ENCODE measurements at places on chromosomes 3 and 15.

- DNase-seq = peak; percentile 22
Observed at GRCh38 chr15:45714590-45715488, 80.0 kb downstream of the SQOR start.

GRCh38 chr15:63473007-63473748 lies 31.2 kb upstream of the USP3 start:
- no peak for DNase-seq

DNA sequence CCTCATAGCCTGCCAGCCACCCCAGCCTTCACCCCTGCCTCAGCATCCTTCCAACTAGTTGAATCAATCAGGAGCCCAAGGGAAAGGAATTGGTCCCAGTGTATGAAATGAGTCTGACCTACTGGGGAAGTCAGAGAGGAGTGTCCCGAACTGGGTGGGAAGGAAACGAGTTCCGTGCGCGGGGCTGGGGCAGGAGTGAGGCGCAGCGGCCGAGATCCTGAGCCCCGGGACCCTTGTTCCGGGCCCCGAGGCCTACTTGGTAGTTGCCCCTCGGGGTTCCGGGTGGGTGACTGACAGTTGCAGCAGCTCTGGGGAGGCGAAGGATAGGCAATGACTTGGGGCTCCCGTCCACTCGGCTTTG lies 1.1 kb upstream of the PLCL2 start:
- DNase-seq = no peak

GRCh38 chr3:128554100-128554464 lies 61.1 kb upstream of the GATA2 start:
- DNase-seq = peak; percentile 48

DNA sequence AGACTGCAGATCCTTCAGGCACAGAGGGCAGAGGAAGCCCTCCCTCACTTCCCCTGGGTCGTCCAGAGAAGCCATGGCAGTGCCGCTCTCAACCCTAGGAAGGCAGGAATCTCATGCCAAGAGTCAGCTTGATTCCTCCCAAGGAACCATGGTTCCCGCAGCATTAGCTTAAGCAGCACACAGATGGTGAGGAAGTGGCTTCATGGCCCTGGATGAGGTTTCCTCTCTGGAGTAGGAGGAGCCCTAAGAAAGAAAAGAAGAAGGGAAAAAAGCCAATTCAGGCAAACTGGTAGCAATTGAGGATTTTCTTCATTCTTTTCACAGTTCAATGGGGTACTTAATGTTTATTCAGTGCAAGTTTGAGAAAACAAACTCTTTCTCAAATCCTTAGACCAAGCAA lies 2.9 kb downstream of the RBSN start:
- DNase-seq = no peak

- no peak for DNase-seq
Observed at GRCh38 chr15:51672913-51673857, 8.1 kb upstream of the SCG3 start.

Data from hepatic stellate cell (primary cell).